ENCODE measurements at places on chromosomes 7 and 10.

- no peak for DNase-seq
Observed at GRCh38 chr7:5694221-5694754, 87.2 kb downstream of the RNF216 start.

DNA sequence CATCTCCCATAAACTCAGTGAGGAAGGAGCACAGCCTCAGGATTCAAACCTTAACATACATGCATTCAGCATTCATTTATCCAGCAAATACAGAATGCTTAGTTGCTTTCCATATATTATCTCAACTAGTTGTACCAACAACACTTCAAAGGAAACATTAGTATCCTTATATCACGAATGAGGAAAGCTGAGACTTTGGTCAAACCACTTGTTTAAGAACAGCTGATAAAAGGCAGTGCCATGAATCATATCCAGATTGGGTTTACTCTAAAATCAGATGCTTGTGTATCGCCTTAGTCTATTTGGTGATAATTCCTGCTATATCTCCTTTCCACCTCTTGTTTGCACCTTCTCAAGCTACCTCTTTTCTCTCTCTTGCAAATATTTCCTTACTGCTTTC is 1.9 kb upstream of the CPED1 start:
- DNase-seq, result no peak

DNA sequence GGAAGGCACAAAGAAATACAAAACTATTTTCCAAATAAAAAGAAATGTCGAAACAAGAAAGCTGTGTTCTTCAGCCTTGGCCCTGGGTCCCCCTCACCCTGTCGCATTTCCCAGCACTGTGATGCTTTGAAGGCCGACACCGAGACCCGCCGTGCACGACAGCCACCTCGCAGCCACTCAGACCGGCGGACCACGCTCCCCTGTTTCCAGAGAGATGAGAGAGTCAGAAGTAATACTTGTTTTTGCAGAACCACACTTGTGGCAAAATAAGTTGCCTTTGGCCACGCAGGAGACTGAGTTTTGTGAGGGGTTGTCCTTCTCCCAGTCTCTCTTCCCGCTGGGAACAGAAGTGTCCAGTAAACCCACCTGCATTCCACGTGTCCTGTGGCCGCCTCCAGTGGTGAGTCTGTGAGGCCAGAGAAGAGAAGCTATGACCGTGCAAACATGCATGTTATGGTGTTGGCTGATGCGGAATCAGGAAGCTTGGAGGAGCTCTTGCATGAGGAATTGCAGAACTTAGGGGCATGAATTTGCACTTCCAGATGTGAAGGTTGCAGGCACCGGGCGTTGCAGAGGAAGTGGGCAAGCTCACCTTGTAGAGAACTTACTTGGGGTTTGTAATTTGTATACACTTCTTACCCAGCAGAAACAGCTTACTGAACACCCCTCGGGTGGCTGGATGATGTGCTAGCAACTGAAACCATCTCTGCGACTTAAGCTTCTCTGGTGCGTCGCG is 194.5 kb downstream of the EBF3 start:
- no peak for DNase-seq

DNA sequence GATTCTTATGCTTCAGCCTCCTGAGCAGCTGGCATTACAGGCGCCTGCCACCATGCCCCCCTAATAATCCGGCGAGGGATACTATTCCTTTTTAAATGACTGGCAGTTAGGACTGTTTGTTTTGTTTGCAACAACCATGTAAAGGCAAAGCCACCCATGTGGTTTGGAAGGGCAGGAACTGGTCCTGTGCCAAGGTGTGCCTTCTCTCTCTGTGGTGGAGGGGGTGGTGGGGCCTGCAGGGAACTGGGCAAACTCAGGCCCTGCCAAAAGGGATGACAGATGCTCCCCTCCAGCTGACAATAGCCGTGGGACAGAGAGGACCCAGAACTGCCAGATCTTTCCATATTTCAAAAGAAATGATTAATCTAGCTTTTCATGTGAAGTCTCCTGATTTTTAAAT is 23.5 kb upstream of the WAPL start:
- DNase-seq, result no peak

DNA sequence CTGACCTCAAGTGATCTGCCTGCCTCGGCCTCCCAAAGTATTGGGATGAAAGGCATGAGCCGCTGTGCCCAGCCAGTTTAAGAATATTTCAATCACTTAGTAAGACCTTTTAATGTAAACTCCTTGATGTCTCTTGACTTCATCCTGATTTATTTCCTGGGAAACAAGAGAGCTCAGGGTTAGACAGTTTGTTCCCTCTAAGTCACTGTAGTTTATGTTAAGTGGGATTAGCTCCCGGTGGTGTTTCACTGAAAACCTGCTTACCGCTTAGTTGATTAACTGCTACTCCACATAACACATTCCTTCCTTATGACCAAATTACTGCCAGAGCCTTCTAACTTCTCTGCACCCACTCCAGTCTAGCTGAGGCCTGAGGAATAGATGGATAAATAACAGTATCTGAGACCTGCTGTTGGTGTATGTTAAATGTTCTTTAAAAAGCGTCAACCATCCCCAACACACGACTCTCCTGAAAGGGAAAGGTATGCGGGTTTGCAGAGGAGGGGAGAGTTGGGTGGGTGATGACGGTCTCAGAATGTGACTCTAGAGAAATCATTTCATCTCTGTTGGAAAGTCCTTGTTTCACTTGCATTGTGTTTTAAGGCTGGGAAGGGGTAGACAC is 48.7 kb downstream of the CREB3L2 start:
- DNase-seq, result no peak

GRCh38 chr7:17062151-17063044 is 180.6 kb upstream of the AGR3 start:
- no peak for DNase-seq
